ENCODE measurements at places on chromosomes 2 and 18.

DNA sequence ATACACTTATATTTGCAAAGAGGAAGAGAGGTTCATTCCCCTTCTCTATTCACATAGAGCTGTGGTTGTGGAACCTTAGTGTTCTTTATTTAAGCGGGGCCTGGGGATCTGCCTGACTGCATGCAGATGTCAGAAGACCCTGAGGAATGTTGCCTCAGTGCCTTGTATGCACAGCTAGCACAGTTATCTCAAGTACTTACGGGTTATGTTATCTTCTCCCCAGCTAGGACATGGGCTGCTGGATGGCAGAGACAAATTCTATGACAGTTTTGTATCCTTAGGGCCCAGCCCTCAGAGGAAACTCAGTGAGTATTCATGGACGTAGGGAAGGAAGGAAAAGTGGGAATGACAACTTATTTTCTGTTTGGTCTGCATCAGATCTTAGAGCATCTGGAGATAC, 37.7 kb upstream of the RTN4 start:
- DNase-seq = no peak

DNA sequence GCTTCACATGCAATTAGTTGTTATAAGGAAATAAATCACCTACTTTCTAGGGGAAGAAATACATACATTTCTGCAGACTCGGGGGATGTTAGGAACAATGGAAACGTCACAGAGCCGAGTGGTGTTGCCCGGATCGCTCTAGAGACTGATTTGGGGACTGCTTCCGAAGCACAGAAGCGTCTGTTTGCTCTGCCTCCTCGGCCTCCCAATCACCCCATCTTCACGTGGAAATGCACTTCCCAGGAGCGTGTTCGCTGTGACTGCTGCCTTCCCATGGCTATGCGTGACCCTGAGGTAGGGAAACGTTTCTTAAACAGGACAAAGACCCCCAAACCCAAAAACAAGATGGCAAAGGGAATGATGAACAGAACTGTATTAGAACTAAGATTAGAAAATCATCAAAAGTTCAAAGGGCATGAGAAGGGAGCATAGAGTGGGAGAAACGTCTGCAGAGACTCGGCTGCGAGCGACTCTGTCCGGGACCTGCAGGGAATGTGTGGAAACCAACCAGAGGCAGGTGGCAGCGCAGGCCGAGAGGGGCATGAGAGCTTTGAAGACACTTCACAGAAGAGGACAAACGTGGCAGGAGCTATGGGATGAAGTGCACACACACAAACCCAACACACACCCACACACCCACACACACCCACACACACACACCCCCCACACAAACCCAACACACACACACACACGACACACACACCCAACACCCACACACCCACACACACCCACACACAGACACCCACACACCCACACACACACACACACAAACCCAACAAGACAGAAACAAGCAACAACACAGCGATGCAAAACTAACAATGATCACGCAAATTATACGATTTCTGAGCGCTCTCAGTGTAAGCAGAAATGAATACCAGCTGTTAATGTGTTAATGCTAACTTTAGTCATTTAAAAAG, 41.3 kb downstream of the RTP5 start:
- no peak for DNase-seq

DNA sequence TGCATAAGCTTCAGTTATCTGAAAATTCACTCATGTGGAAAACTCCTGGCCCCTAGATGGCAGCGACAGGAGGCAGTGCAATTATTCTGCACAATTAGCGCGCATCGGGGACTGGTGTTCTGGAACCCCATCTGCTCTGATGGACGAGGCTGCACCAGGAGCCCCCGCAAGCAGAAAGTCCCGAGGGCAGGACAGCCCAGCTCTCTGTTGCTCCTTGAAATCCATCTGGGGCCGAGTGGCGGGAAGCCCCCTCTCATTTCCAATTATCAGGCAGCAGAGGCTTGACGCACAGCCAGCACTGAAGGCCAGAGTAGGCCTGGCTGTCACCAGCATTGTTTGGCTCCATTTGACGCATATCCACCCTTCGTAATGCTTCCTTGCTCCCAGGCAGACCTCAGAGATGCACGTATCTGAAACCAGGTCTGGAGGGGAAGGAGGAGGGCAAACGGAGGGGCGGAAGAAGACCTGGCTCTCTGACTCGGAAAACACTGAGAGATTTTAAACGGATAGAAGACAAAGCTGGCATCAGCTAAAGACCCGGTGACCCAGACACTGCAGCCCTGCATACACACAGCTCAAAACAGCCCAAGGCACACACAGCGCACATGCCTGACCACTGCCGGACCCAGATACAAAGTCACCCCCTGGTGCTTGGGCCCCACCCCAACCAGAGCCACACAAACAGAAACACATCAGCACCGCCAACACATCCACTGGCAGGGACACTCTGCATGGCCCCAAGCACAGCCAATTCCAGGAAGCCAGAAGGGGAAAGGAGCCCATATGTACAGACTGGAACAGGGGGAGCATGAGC, 69.8 kb downstream of the TNS1 start:
- DNase-seq = no peak

DNA sequence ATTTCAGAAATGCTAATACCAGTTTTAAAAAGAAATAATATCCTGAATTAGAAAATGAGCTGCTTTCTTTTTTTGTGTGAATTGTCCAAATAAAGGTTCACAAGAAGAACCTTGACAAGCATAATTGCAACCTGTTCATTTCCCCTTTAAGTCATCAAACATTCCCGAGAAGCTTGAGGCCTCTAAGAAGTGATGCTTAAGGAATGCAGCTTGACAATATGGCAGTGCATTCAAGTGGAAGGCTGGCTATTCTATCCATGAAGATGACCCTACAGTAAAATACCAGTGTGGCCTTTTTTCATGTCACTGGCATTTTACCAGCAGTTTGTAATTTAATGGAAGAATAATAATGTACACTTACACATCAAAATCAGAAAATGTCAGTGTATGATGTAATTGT, 216.7 kb downstream of the CTNNA2 start:
- DNase-seq = no peak

DNA sequence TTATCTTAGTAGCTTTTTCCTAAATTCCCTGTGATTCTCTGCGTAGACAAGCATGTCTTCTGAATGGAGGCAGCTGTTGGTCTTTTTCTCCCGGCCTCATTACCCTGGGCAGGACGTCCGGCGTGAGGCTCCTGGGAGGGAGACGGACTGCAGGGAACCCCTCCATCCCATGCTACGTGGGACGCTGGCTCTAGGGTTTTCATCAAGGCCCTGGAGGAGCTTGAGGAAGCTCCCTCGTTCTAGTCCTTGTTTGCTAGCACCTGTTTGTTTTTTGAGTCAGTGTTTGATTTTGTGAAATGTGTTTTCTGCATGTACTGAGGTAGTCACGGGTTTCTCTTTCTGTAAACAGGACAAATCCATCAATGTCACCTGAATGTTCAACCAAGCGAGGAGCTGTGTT, 99.3 kb upstream of the TMEM18 start:
- no peak for DNase-seq

DNA sequence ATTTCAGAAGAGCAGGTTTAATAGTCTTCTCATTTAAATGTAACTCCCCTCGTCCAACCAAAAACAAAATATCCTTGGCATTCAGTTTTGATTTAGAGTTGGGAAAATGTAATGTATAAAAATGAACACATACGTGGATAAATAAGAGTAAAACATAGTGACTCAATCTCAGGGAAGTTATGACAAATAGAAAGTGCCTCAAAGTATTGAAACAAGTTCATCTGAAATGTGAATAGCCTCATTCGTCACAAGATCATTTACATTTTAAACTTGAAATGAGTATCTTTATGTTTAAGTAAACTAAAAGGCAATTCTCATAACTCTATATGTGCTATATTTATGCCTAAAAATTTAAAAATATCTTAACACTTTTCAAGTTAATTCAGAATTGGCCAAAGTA, 122.2 kb upstream of the SMAD7 start:
- DNase-seq = no peak

DNA sequence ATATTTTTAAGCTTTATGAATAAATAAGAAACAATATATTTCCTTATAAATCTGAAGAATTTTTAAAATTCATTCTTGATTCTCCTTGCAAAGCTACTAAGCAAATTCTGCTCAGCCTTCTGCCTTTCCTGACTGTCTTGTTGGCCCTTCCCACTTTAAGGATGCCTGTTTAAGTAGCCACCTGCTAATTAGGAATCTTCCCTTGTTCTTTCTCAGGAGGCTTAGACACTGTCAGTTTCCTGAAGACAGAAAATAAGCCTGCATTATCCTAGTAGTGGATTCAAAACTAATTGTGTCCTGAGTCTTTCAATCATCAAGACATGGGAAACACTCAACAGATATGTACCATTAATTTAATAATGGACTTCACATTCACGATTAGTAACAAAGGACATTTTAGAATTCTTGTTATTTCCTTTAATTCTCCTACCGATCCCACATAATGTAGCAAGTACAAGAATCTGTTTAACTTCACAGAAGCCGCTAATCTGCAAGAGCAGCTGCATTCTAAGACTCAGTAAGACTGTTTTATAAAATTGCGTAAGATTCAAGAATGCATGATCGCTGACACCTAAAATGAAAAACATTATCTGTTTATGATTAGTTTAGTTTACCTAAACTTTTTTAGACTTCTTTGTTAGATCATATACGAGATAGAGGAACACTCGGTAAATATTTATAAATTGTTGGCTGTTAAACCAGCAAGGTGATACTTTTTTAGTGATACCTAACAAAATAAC, 445.4 kb upstream of the DSEL start:
- DNase-seq = no peak

- DNase-seq = no peak
These were observed 382.1 kb upstream of the SETBP1 start for GRCh38 chr18:44298566-44298965.

- no peak for DNase-seq
These were observed 229.1 kb downstream of the BABAM2 start for GRCh38 chr2:28119631-28120030.

- DNase-seq = no peak
These were observed 226.5 kb upstream of the SPRED2 start for GRCh38 chr2:65658881-65659280.

GRCh38 chr2:201855356-201855755, 49.0 kb downstream of the CDK15 start:
- DNase-seq = no peak

GRCh38 chr2:229416116-229416694, 145.1 kb upstream of the PID1 start:
- no peak for DNase-seq

- no peak for DNase-seq
These were observed at the start of gene MYL1 for GRCh38 chr2:210315015-210315788. Gene MYL1 (minus strand): TSS chr2:210315174. CDS start chr2:210315042, 132 bp downstream.

DNA sequence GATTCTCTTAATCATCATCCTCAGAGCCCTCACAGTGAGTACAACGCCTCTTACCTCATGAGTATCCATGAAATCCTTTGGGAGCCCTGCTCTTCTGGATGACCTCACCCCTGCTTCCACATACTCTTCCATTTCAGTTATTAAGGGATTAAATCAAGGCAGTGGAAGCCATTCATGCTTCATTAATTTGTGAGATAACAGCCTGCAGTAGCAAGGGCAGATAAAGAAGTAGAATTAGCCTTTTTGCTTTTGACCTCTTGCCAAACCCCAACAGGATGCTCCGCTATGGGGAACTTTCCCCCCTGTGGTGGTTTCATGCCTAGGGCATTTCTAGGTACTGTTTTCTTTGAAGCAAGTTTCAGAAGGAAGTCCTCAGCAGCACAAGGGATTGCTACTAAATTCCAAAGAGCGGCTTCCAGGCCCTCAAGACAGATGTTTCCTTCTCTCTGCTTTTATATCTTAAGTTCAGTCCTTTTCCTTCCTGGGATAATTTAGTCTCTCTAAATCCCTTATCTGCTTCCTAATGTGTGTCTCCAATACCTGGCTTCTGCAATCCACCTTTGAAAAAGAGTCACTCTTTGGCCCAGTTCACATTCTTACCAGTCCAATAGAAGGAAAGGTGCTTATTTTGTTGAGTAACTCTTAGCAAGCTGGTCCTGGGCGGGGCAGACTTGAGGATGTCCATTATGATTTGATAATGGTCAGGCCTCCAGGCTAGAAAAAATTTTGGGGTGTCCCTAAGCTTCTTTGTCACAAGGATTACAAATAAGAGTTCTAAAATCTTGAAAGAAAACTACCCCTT, 76.9 kb downstream of the MYO1B start:
- DNase-seq = no peak

- no peak for DNase-seq
These were observed 286.2 kb downstream of the TCF4 start for GRCh38 chr18:55301824-55302166.

DNA sequence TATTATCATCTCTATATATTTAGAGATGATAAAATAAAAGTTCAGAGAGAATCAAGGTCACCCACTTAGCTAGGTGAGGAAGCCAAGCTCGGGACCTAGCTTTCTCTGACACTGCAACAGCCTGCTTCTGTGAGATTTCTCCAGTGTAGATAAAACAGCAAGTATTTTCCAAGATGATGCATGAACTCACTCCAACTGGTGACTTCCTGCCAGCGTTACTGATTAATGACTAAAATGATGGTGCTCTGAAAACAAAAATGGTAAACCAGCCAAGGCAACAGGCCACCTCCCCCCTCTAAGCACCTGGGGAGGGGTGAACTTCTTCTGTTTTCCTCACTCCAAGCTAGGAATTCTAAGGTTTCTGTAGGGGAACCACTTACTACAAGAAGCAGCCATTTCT, 510.2 kb upstream of the ID2 start:
- no peak for DNase-seq

DNA sequence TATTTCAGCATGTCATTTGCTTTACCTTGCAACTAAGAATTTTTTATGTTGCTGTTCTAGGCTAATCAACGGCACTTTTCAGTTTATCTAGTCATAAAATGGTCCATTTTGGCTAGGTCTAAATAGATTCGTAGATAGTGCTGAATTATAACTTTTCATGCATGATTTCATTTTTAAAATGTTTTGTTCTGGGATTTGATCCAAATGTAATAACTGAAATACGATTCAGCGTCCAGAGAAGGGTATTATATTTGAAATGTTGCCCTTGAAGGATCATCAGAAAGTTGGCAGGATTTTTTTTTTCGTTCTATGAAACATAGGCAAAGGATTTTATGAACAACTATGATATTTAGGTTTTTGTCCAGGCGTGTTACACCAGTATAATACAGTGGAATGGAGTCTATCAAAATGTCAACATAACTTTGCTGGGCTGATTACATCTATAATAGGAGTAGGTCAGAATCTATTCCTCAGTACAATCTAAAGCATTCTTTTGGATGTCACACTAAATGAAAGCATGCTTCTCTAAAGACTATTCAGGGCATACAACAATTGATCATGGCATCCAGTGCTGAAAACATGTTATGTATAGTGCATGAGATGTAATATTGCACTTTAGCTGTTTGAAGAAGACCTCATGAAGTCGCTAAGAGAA, 24.8 kb downstream of the TTC27 start:
- DNase-seq = no peak

- no peak for DNase-seq
These were observed 56.7 kb downstream of the TNS1 start for GRCh38 chr2:217946051-217946450.

GRCh38 chr2:196399722-196400691, 228.6 kb upstream of the STK17B start:
- DNase-seq = no peak

- peak; percentile 40 for DNase-seq
These were observed 120.4 kb downstream of the ZNF516 start for GRCh38 chr18:76374330-76375281.

All from activated naive CD4-positive, alpha-beta T cell treated with Interleukin-2 at 50 U/mL for 16 hours (primary cell).